Fibroblast of mammary gland (primary cell): ENCODE measurements at places on chromosomes 12 and 14.

DNA sequence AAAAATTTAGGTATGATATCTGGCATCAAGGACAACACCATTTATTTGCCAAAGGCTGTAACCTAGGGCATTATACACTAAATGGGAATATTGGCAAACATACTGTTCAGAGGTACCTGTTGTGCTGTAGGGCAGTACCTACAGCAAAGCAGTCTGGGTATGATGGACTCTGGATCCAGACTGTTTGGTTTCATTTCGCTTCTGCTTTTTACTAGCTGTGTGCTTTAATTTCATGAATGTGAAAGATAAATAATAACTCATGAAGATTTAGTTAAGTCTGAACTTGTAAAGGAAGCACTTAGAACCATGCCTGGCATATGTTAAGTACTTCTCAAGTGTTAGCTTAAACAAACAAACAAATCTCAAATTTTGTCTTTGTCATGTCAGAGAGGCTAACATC, 17.7 kb upstream of the SLC38A2 start:
- DNase-seq: no peak

- peak; percentile 62 for DNase-seq
Observed at GRCh38 chr14:33114331-33114730, 175.7 kb downstream of the NPAS3 start.

- DNase-seq: no peak
Observed at GRCh38 chr12:95663525-95663924, 112.2 kb upstream of the USP44 start.

DNA sequence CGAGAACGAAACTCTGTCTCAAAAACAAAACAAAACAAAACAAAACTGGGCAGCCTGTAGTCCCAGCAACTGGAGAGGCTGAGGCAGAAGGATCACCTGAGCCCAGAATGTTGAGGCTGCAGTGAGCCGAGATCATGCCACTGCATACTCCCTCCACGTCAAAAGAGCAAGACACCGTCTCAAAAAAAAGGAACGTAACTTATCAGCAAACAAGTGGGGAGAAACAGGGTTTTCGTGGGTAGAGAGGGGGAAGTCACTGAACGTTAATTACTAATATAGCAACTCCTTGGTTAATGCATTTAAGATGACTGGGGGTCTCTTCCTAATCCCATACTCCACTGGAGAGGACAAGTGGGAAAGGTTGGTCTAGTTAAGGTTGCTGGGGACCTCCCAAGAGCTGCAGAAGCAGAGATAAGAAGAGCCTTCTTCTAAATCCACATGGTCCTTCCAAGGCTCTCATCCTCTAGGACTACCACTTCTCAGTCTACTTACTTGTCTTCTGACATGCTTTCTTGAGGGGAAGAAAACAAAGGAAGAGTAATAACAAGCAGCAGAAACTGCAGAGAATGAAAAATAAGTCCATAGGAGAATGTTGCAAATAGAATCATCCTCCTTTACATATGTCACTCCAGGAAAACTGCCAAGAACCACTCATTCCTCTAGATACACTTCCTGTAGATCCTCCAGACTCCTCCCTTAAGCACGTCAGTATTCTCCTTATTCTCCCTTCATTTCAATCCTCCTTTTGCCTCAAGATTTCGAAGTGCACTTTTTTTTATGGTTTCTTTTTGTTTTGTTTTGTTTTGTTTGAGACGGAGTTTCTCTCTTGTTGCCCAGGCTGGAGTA, 5.8 kb downstream of the NUMB start:
- DNase-seq: peak; percentile 96

DNA sequence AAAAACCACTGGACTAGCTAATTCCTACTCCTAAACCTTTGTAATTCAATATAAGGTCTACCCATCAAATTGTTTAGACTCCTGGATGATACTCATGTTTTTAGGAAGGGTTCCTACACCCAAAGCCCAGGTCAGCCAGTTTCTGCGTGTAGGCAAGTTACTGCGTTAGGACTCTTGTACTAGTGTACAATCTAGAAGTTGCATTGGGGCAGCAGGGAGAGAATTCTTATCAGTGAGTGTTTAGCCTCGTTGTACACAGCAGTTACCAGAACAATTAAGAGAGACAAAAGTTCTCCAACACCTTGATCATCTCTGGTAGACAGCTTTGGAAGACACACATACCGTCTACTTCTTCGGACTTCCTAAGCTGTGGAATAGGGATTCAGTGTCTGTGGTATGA, 29.2 kb downstream of the FBXL14 start:
- no peak for DNase-seq

DNA sequence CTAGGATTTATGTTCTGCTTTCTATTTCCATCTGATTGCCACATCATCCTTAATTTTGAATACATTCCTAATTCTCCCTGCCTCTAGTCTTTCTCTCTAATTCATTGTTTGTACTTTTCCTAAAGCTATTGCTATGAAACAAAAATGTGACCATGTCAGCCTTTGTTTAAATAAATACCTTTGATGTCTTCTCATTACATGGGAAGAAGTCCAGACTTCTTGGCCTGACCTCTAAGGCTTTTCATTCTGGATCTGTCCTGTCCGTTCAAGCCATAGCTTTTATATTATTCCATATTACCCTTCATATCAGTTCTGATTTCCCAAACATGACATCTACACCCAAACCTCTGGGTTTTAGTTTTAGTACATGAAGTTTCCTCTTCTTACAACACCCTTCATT, 91.4 kb downstream of the CDK17 start:
- DNase-seq: no peak

DNA sequence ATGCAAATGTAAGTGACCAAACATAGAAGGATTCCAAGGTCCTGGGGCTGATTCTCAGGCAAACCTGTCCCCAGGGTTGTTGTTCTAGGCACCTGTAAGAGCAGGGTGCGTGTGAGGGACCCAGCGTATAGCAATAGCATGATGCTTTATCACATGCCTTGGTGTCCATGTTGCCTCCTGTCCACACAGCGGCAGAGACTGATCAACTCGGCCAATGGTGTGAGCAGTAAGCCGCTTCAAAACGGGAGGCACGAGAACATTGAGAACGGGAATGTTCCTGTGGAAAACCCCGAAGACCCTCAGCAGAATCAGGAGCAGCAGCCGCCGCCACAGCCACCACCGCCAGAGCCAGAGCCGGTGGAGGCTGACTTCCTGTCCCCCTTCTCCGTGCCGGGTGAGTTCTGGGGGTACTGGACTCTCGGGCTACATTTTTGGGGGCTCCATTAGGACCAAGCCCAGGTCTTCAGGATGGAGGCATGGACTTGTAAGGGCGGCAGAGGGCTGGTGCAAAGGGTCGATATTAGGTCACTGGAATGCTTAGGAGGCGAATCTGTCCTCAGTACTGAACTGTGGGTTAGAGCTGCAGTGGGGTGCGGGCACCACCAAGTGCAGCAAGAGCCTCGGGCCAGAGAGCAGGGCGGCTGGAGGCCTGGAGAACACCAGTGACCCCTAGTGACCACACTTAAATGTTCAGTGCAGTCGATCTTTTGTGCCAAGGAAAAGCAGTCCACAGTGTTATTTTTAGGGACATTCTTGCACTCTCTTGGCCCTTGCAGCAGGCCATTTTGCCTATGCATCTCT, 57.2 kb upstream of the RIN3 start:
- DNase-seq: peak; percentile 78

DNA sequence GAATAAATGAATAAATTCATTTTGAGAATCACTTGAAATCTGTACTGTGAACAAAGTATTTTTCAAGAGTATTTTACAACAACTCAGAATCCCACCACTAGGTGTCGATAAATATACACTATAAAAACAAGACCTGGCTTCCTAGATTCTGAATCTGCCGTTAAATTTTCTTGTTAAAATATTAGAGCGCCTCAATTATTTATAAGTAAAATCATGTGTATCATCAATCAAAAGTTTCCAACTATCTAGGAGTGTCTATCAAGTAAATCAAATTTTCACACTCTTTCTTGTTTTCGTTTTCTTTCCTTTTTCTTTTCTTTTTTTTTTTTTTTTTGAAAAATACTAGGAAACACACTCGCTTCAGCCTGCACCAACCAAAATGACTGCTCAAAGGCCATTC, 179.2 kb upstream of the DCN start:
- DNase-seq: peak; percentile 66

GRCh38 chr12:97048421-97049035, 141.5 kb downstream of the NEDD1 start:
- DNase-seq: no peak

- no peak for DNase-seq
Observed at GRCh38 chr14:32383364-32384009, 54.4 kb downstream of the AKAP6 start.

DNA sequence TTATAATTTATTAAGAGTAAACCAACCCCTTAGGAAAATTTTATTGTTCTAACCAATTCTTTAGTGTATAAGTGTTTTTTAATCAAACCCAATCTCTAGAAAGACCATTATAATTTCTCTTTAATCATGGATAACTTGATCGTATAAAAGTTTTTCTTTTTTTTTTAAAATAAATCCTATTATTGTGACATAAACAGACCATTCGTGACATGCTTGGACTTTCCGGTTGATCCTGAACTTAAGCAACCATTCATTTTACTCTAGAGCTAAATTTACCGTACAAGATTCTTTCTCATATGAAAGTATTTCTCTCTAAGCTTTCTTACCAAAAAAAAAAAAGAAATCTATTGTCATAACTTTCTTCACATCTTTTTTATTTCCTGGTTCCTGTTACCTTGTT, 32.6 kb upstream of the SLC38A4 start:
- peak; percentile 21 for DNase-seq

GRCh38 chr12:68180792-68181744, 21.5 kb upstream of the IFNG start:
- peak; percentile 46 for DNase-seq

DNA sequence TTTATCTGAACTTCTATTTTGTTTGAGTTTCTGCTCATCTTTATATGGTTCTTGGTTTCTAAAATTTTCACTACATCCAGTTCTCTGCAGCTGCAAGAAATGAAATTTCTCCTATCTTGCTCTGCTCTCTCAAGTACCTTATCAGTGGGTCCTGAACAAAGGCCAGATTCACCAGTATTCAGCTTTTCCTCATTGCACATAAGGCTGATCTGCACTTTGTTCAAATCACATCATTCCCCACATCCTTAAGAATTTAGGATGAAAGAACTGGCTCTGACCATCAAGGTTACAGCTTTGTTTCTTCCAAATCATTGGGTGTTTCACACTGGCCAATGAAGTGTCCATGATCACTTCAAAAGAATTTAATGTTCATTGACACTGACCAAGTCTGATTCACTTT, 211.4 kb downstream of the GRIN2B start:
- DNase-seq: no peak

DNA sequence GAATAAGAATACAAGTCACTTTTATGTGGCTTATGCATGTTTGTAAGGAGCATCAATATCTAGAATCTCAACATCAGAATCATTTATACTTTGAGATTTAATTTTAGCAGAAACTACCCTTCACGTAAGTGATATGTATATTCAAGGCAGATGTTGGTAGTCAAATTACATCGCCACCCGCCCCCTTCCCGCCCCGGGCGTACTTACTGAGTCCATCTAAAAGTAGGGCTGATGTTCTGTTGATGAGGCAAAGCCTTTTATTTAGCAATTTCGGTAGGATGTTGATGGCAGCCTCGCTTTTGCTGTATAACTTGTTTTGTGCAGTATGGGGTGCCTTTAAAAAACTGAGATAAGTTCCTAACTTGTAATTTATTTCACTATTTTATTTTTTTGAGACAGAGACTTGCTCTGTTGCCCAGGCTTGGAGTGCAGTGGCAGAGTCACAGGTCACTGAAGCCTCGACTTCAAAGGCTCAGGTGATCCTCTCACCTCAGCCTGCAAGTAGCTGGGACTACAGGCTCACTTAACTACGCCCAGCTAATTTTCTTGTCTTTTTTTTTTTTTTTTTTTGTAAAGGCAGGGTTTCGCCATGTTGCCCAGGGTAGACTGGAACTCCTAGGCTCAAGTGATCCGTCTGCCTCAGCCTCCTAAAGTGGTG, 30.8 kb downstream of the KTN1 start:
- no peak for DNase-seq

DNA sequence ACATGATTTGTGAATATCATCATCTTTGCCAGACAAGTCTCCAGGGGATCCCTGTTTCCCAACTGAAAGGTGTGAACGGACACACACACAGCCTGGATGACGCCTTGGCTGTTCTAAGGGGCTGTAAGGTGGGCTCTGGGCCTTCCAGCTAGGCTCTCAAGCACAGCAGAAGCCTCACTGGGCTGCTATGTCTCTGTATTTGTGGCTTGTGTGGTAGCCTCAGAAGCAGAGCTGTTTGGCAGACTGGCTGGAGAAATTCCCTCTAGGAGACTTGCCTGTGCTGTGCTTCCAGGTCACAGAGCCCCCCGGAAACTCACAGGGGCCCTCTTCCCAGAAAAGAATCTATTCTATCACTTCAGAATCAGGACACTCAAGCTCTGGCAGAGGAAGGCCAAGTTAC, 21.4 kb downstream of the OTUB2 start:
- DNase-seq: no peak

DNA sequence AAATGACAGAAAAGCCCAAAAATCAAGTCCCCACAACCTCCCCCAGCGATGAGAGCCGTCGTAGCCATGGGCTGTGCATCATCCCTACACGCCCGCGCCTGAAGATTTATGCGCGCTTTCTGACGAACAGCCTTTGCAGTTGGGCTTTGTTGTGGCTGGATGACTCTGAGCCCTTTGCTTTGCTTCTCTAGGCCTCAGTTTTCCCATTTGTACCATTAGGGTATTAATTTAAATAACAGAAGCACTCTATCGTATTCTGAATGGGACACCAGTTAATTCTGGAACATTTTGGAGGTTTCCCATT, 24.2 kb downstream of the SFSWAP start:
- no peak for DNase-seq

GRCh38 chr12:77923882-77924281, 93.2 kb downstream of the NAV3 start:
- DNase-seq: peak; percentile 36
